Right ventricle myocardium superior (tissue), 1 donor: ENCODE measurements at places on chromosomes 4 and X.

DNA sequence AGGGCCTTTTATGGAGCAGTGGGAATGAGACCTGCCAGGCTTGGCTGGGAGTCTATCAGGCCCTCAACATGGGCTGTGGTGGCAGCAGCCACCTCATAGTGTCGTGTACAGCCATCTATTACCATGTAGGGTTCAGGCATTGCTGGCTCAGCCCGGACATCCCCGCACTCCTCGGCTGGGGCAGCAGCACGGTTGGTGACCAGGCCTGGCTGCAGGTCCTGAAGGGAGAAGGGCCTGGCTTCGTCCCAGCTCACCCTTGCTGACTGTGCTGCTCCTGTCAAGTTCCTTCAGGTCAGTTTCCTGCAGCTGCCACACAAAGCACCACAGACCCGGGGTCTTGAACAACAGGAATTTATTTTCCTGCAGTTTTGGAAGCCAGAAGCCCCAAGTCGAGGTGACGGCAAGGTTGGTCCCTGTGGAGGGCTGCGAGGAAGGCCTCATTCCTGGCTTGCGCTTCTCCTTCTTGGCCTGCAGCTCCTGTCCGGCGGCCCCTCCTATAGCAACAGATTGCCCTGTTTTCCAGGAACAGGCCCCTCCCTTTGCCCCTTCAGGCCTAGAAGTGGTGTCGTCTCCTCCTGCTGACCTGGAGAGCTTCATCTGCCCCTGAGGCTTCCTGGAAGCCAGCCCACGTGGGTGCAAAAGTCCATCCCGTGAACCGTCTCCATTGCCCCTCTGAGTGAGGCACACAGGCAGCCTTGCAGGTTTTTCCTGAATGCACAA, 25.2 kb upstream of the SORCS2 start:
- no peak for DNase-seq

- DNase-seq = no peak
Observed at GRCh38 chr4:22733816-22734215, 41.1 kb downstream of the GBA3 start.

DNA sequence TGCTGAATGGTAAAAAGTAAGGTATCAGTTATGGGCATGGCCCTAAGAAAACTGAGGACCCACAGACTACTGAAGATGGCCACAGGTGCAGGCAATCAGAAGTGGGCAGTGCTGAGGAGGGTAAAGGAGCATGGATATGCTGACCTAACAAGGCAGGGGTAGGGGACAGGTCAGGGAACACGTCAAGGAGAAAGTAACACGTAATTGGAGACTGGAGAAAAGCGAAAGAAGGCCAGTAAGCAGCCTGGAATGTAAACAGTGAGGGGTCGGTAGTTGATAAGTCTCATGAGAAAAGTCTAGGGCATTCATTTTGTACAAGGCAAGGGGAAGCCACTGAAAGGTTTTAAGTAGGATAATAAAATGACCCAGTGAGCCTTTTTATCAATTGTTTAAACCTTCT, 153.3 kb downstream of the PRDM5 start:
- DNase-seq = no peak

DNA sequence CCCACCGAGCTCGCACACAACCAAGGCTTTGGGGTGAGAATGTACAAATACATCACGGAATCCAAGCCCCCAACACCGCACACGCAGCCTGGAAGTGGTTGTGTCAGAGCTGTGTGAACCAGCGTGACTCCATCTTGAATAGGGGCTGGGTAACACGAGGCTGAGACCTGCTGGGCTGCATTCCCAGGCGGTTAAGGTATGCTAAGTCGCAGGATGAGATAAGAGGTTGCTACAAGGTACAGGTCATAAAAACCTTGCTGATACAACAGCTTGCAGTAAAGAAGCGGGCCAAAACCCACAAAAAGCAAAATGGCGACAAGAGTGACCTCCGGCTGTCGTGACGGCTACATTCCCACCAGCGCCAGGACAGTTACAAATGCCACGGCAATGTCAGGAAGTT, 258.4 kb downstream of the DHRSX start:
- DNase-seq = peak; percentile 17

DNA sequence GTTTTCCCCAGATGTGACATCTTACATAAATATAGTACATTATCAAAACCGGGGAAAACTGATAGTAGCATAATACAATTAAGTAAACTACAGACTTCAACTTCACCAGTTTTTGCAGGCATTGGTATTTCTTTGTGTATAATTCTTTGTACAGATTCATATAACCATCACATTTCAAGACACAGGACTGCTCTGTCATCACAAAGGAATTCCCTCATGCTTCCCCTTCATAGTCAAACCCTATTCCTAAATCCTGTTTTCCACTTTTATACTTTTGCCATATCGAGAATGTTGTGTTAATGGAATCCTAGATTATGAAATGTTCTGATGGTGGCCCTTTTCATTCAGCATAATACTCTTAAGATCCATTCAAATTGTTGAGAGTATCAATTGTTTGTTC, 36.0 kb downstream of the STIM2 start:
- no peak for DNase-seq

GRCh38 chr4:89254847-89255246, 52.8 kb downstream of the GPRIN3 start:
- no peak for DNase-seq

GRCh38 chrX:47218920-47219815, 687 bp downstream of the CDK16 start:
- DNase-seq = peak; percentile 57

GRCh38 chr4:184755278-184755677, 21.4 kb upstream of the CENPU start:
- DNase-seq = no peak

GRCh38 chrX:113202601-113203000, 362.0 kb upstream of the AMOT start:
- no peak for DNase-seq

- DNase-seq = no peak
Observed at GRCh38 chr4:172725581-172725980, 443.0 kb upstream of the GALNT7 start.

GRCh38 chrX:71282514-71283402, 677 bp upstream of the NONO start:
- no peak for DNase-seq

DNA sequence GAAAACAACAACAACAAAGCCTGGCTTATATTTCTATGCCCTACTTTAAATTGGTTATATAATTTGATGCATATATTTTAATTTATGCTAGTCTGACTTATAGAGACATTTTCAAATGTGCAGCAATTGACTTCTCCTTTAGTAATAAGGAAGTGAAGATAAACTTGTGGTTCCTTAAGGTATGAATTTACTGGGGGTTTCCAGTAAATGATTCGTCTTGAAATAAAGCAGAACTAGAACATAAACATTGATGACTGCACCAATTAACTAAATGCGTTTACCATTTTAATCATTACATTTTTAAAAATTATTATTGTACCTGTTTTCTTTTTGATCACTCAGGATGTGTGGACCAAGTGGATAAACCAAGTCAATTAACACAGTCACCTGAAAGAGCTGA, 99.6 kb upstream of the CCSER1 start:
- DNase-seq = no peak

DNA sequence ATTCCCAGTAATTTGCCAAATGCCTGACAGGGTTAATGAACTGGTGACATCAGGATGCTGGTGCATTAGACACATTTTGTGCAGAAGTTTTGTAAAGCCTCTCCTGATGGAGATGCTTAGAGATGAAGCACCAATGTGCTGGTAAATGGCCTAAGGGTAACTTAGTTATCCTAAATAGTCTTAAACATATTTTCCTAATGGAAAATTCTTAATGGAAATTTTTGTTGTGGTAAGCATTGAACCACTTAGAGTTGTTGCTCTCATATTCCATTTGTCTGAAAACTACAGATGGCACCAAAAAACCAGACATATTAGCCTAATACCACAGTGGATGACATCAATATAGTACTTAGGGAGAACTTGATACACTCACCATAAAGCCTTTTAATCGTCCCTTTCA, 154.5 kb upstream of the ANK2 start:
- DNase-seq = no peak

- DNase-seq = no peak
Observed at GRCh38 chrX:27987862-27988646, 6.8 kb upstream of the DCAF8L1 start.

- DNase-seq = no peak
Observed at GRCh38 chr4:89995006-89995405, 100.4 kb downstream of the MMRN1 start.

DNA sequence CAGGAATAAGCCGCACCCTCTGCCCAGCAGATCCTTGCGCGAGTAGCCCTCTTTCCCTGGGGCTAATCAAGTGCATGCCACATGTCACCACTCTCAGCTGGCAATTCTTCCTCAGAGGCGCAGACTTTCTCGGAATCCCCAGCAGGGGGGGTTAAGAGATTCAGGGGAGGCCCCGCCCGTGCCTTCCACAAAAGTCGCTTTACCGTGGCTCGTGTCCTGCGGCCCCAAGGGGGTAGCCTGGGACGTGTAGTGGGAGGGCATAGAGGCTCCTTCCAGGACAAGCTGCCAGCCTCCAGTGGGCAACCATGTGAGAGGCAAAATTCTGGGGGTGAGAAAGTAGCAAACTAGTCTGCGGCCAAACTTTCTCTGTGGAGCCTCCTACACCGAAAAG, 652 bp downstream of the SRPX start:
- peak; percentile 61 for DNase-seq
